Thymus (tissue), 14 donors: ENCODE measurements at places on chromosomes 11 and 22.

- no peak for DNase-seq
Measured at GRCh38 chr11:18314784-18315523, 7.0 kb downstream of the HPS5 start.

DNA sequence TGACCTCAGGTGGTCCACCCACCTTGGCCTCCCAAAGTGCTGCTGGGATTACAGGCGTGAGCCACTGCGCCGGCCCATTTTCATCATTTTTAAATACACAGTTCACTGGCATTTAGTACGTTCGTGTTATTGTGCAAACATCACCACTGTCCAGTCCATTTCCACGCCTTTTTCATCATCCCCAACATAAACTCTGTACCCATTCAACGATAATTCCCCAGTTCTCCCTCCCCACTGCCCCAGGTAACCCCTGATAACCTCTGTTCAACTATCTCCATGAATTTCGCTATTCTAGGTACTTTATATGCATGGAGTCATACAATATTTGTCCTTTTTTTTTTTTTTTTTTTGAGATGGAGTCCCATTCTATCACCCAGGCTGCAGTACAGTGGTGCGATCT, 18.2 kb upstream of the ELFN2 start:
- no peak for DNase-seq

GRCh38 chr11:44625759-44626523, 60.5 kb downstream of the CD82 start:
- DNase-seq: no peak

- DNase-seq: peak; percentile 71
Measured at GRCh38 chr11:75768112-75768908, at the start of gene DGAT2. DGAT2 (plus strand) TSS chr11:75768778; CDS start chr11:75768992, 214 bp downstream.
